ENCODE measurements at places on chromosomes 3 and 15.

GRCh38 chr3:142319094-142319493 is 93.7 kb upstream of the GK5 start:
- no peak for DNase-seq

GRCh38 chr3:184741798-184742675 is 30.2 kb upstream of the MAGEF1 start:
- no peak for DNase-seq

DNA sequence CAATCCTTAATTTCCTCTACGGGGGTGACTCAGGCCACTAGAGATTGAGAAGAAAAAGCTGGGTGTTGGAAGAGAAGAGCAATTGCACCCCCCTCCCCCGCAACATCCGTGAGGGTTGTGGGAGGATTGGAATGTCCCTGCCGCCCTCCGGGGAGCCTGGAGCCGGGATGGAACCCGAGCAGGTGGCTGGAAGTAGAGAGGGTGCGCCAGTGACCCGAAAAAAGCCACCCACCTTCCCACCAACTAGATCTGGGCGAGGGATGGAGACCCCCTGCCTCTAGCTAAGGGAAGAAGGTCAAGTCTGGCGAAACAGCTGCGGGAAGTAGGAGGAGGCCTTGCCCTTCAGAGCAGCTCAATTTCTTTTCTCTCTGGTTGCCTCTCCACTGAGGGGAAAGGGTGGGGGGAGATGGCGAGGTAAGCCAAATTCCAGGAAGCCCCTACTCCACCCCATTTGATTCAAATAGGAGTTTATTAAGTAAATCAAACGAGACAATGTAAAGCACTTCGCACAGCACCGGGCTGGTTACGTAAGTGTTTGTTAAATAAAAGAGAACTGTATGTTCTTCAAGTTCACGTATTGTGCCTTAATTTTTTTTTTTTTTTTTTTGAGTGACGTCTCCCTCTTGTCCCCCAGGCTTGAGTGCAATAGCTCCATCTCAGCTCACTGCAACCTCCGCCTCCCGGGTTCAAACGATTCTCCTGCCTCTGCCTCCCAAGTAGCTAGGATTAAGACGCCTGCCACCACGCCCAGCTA is 1.1 kb upstream of the WWTR1 start:
- DNase-seq = peak; percentile 58

- DNase-seq = peak; percentile 39
These were observed 849 bp upstream of the HDAC11 start for GRCh38 chr3:13479332-13479581.

Measured in muscle of arm (tissue), 14 donors.